ENCODE measurements at places on chromosomes 13 and 19.
A peak's percentile ranks its signal among the peaks of the same experiment; 100 is the strongest.

DNA sequence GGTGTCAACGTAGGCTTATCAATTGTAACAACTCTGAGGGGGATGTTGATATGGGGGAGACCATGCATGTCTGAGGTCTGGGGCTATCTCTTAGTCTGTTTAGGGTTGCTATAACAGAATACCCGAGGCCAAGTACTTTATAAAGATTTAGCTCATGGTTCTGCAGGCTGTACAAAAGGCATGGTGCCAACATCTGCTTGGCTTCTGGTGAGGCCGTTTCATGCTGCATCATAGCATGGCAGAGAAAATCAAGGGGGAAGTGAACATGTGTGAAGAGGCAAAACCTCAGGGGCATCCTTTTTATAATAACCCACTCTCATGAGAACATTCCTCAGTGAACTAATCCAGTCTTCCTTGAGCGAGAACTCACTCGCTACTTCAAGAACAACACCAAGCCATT lies 353.8 kb downstream of the ENOX1 start:
- no peak for DNase-seq

DNA sequence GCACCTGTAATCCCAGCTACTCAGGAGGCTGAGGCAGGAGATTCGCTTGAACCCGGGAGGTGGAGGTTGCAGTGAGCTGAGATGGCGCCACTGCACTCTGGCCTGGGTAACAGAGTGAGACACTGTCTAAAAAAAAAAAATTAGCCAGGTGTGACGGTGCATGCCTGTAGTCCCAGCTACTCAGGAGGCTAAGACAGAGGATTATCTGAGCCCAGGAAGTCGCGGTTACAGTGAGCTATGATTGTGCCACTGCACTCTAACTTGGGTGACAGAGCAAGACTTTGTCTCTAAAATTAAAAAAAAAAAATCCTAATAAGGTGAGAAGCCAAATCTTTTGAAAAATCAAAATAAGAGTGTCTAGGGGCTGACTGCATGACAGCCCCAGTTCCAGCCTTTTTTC lies 9.7 kb upstream of the CEBPA start:
- DNase-seq: no peak

- no peak for DNase-seq
Measured at GRCh38 chr19:18597809-18598660, 8.6 kb downstream of the CRLF1 start.

GRCh38 chr19:17339088-17339741 lies 1.9 kb downstream of the GTPBP3 start:
- DNase-seq: no peak

- no peak for DNase-seq
Measured at GRCh38 chr13:93217721-93218261, 8.8 kb upstream of the GPC6 start.

DNA sequence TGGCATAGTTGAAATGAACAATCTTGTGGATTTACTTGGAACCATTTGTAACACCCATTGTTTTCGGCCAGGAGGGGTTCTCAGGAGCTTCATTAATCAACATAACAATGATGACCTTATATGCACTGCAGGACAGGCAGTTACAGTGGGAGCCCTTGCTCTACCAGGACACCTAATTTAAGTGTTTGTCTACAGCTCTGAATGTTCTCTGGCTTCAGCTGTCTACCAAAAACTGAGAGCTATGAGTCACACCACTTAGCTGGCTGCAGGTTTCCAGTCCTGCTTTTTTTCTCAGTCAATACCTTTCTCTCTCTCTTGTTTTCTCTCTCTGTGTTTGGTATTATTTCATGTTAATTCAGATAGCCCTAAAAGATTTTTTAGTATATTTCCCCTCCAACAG lies 105.4 kb upstream of the MBNL2 start:
- DNase-seq: no peak

DNA sequence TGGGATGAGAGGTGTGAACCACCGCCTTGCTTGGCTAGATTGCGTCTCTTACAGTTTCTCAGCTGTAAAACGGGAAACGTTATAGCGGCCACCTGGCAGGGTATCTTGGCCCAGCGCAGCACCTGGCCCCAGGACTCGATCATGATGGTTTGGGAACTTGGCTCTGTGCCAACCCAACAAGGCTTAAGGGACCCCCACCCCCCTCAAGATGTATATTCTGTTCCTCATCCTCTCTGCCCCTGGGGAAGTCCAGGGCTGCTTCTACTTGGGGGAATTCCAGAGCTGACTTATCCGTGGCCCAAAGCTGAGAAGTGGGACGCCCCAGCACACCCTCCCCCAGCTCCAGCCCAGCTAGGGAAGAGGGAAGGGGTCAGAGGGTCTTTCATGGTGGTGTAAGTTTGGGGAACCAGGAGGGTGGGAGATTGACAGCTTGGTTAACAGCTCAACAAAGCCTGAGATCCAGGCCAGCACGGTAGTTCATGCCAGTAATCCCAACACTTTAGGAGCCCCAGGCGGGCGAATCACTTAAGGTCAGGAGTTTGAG lies 695 bp downstream of the ICAM1 start:
- DNase-seq: no peak

- no peak for DNase-seq
Measured at GRCh38 chr13:94515374-94515773, 35.9 kb upstream of the DCT start.

DNA sequence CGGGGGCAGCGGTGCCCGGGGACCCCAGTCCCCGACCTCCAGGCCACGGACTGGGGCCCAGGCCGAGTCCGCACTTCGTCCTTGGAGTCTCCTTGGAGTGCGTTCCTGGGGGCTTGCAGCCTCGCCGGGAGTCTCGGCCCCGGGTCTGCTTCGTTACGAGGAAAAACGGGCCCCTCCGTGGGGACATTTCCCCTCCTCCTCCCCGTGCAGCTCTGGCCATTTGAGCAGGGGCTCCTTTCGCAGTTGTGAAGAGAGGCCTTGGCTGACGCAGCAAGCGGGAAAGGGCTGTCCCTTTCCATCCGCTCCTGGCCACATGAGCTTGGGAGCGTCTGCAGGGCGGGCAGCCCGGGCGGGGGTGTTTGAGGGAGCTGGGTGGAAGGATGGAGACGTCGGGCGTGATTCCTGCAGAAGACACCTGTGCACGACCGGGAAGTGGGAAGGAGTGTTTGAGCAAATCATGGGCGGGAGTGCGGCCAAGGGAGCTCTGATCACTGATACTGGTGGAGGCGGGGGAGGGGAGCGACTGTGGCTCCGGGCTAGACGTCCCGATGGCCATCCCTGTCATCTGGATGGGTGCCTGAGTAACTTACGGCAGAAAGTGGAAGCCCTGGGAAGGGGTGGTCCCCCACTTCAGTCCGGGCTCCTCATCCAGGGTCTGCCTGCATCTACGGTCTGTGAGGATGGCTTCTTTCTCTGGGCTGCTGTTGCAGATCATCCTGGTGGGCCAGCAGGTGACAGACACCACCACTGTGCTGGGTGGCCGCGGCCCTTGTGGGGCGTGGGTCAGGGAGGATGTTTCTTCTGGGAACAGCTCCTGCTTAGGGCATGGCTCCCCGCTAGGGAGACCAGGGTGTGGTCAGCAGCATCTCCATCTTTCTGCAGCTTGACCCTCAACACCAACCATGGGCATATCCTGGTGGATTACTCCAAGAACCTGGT lies 736 bp downstream of the GPI start:
- no peak for DNase-seq

DNA sequence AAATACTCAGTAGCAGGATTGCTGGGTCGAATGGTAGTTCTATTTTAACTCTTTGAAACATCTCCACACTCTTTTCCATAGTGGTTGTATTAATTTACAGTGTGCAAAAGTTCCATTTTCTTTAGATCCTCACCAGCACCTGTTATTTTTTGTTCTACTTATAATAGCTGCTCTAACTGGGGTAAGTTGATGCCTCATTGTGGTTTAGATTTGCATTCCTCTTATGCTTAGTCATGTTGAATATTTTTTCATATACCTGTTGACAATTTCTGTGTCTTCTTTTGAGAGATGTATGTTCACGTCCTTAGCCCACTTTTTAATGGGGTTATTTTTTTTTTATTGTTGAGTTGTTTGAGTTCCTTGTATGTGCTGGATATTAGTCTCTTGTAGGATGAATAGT lies 144.6 kb downstream of the NBEA start:
- no peak for DNase-seq

GRCh38 chr13:86161257-86161656 lies 362.0 kb upstream of the SLITRK6 start:
- DNase-seq: no peak

- DNase-seq: no peak
Measured at GRCh38 chr13:95420501-95420900, 119.2 kb upstream of the ABCC4 start.

GRCh38 chr13:99988529-99989275 lies 7.1 kb downstream of the ZIC2 start:
- no peak for DNase-seq

GRCh38 chr13:86085890-86086289 lies 286.7 kb upstream of the SLITRK6 start:
- no peak for DNase-seq

- DNase-seq: no peak
Measured at GRCh38 chr19:485583-486236, 10.6 kb upstream of the MADCAM1 start.

DNA sequence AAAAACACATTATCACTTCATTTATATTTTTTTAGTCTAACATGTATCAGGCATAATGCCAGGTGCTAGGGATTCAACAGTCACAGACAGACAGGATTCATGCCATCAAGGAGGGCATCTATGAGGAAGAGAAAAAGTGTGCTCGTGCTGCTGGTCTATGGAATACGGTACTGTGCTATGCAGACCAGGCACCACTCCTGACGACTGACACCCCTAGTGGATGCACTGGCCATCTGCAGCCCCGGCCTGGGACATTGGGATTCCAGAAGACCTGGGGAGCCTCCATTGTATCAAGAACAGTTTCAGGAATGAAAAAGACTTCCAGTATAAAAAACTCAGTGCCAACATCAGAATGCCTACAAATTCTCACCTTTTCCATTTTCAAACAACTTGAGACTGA lies 94.0 kb downstream of the KLF12 start:
- DNase-seq: peak; percentile 7

DNA sequence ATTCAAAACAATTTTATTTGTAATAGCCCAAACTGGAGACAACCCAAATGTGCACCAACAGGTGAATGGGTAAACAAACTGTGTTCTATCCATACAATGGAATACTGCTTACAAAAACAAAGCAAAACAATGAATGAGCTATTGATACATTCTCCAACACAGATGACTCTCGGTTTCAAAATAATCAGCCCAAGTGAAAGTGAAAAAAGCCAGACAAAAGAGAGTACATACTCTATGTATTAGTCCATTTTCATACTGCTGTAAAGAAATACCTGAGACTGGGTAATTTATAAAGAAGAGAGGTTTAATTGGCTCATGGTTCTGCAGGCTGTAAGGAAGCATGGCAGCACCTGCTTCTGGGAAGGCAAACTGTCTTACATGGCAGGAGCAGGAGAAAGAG lies 65.2 kb upstream of the LRCH1 start:
- DNase-seq: no peak

GRCh38 chr19:43605875-43606568 lies 5.9 kb upstream of the SRRM5 start:
- no peak for DNase-seq

DNA sequence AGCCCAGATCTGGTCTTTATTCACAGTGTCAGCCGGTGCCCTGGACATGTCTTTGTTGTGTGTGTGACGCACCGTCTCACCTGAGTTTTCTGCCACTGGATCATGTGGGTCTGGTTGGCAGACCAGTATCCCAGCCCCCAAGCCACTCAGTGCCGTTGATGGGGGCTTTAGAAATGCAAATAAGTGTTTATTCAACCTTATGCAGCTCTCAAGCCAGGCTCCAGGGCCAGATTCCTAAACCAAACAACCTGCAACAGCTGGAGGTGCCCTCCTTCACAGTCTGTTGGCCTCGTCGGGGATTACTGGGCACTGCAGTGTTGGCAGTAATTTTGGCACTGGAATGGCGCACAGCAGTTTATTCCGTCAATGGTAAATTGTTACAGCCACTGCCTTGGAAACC lies 21.6 kb downstream of the FAM124A start:
- DNase-seq: no peak

- DNase-seq: no peak
Measured at GRCh38 chr19:18895038-18895823, 727 bp downstream of the CERS1 start.

- no peak for DNase-seq
Measured at GRCh38 chr13:46296115-46296822, 84.5 kb downstream of the LRRC63 start.

- no peak for DNase-seq
Measured at GRCh38 chr13:106657104-106657503, 89.2 kb upstream of the ARGLU1 start.

DNA sequence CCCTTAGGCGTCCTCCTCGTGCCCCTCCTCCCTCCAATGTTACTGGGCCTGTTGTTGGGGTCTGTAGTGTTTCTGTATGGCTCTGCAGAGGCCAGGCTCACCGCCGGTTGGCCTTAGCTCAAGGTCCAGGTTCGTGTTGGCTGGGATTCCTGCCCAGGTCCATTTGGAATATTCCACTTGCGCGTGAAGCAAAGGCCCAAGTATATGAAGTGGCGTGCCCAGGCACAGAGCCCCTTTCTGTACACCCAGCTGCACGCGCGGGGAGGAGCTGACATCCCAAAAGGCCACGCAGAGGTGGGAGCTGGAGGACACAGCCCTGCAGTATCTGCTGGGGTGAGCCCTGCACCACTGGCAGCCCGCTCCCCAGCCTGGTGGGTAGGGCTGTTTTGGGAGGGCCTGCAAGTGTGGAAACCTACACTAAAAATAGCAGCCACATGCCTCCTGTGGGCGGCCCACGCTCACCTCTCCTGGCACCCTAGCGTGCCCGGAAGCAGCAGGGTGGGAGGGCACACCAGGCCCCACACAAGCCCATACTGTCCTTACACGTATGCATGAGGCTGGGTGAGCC lies 30.2 kb downstream of the CRTC1 start:
- DNase-seq: no peak

DNA sequence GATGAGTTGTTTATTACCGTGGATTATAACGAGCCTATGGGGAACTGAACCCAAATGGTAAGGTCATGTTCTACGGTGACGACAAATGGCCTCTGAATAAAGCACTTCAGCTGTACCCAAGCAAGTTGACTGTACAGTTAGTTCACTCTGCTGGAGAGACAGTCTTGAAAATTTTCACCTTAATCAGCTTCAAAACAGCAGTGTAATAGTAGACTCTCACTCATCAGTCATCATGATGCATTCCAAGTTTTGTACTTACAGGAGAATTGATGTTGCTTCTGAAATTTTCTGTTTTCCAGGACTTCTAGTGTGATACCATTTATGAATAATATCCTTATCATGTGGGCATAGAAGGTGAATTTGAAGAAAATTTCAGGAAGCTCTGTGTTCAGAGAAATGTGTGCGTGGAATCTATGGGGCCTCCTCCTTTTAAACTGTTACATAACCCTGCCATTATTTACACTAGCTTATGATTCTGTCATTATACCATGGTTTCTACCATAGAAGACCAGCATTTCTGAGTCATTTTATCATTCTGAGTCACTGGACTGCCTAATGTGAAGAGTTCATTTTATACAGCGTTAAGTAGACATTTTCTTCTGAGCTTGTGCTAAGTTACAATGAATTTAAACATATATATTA lies 96.9 kb downstream of the WDFY2 start:
- DNase-seq: no peak

Measured in stimulated activated CD4-positive, alpha-beta T cell treated with anti-CD3 and anti-CD28 coated beads, Interleukin-1b, Interleukin-23, amount 100 ng/mL, for 1 hour (primary cell).